ENCODE measurements at places on chromosomes 1 and 21. TPM values are rescaled to one million over a fixed set of nuclear protein-coding genes. Genes with fewer than 3 reads are reported as not detected.

The AMY1C gene
- total RNA-seq: not detected

The LAX1 gene
- total RNA-seq: not detected

The SMIM12 gene
- 45.2 TPM for total RNA-seq

The OR2L8 gene
- total RNA-seq: not detected

The HCRTR1 gene
- total RNA-seq: not detected

The F13B gene
- total RNA-seq: not detected

- DNase-seq: no peak
These were observed 4.5 kb downstream of the SYDE2 start for GRCh38 chr1:85196358-85196757.

DNA sequence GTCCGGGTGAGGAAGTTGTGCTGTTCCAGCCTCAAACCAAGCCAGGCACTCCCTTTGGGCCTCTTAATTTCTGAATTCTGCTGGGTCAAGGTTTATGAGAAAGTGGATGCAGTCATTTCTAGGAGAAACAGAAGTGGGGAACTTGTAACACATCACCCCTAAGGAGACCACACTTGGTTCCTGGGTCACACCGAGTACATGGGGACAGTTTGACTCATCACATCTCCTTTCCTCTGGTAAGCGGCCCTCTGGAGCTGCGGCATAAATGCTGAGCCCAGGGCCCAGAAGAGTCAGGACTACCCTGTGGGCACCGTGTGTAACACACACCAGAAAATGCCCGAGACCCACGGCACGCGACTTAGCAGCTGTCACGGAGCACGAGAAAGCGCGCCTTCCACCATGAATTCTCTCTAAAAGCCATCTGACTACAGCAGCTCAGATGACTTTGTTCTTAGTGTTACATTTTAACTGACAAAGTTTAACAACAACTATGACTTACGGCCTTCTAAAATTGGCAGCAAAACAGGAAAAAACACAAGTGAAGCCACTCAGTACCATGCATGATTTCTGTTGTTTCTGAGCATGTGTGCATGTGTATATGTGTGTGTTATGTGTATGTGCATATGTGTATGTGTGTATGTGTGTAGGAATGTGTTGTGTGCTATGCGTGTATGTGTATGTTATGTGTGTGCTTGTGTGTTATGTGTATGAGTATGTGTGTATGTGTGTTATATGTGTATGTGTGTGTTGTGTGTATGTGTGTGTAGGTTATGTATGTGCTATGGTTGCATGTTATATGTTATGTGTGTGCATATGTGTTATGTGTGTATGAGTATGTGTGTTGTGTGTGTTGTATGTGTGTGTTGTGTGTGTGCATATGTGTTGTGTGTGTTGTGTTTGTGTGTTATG, 50.8 kb downstream of the TOMM20 start:
- DNase-seq: no peak

GRCh38 chr1:237091691-237092090, 49.7 kb downstream of the RYR2 start:
- DNase-seq: no peak

GRCh38 chr1:21762022-21762404, 20.9 kb downstream of the USP48 start:
- no peak for DNase-seq

DNA sequence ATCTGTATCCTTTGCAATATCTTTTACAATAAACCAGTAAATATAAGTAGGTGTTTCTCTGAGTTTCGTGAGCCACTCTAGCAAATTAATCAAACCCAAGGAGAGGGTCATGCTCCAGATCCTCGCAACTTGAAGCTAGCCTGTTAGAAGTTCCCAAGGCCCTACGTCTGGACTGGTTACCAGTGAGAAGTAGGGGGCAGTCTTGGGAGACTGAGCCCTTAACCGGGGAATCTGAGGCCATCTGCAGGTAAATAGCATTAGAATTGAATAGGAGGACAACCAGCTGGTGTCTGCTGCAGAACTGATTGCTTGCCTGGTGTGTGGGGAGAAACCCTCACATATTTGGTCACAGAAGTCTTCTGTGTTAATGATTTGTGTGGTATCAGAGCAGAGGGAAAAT, 190.5 kb downstream of the RYR2 start:
- no peak for DNase-seq

- no peak for DNase-seq
These were observed 36.7 kb downstream of the ZNF695 start for GRCh38 chr1:246971090-246971721.

GRCh38 chr1:166197141-166197540, 30.3 kb upstream of the FAM78B start:
- DNase-seq: no peak

- no peak for DNase-seq
These were observed 84.5 kb upstream of the LRRC7 start for GRCh38 chr1:69483246-69483645.

- no peak for DNase-seq
These were observed at the start of gene KIAA0319L for GRCh38 chr1:35557118-35557610. KIAA0319L (minus strand) TSS chr1:35557403; CDS start chr1:35554491, 2,912 bp downstream.

DNA sequence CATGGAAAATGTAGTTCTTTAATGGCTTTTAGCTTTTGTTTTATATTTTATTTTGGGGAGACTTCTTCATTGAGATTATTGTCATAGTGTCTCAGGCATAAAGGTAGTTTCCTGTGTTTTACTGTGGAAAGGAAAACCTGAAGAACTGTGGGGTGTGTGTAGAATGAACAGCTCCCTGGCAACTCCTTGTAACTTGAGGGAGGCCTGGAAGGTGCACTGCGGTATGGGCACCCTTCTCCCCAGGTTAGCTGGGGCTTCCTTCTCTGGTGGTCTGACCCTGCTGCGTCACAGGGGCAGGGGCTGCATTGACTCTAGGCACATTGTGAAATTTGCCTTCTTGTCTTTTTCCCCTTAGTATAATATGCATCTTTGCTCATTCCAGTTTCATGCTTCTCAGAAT, 1.7 kb downstream of the ATP1B1 start:
- no peak for DNase-seq

- no peak for DNase-seq
These were observed 64.7 kb upstream of the MACF1 start for GRCh38 chr1:39139723-39140360.

DNA sequence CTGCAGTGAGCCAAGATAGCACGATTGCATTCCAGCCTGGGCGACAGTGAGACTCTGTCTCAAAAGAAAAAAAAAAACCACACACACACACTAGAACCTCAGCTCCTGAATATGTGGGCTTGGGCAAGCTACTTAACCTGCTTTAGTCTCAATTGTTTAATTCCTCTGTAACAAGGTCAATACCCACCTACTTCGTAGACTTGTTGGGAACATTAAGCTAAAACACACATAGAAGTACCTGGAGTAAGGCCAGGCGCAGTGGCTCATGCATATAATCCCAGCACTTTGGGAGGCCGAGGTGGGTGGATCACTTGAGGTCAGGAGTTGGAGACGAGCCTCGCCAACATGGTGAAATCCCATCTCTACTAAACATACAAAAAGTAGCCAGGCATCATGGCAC, 77.1 kb downstream of the CLSTN1 start:
- DNase-seq: no peak

DNA sequence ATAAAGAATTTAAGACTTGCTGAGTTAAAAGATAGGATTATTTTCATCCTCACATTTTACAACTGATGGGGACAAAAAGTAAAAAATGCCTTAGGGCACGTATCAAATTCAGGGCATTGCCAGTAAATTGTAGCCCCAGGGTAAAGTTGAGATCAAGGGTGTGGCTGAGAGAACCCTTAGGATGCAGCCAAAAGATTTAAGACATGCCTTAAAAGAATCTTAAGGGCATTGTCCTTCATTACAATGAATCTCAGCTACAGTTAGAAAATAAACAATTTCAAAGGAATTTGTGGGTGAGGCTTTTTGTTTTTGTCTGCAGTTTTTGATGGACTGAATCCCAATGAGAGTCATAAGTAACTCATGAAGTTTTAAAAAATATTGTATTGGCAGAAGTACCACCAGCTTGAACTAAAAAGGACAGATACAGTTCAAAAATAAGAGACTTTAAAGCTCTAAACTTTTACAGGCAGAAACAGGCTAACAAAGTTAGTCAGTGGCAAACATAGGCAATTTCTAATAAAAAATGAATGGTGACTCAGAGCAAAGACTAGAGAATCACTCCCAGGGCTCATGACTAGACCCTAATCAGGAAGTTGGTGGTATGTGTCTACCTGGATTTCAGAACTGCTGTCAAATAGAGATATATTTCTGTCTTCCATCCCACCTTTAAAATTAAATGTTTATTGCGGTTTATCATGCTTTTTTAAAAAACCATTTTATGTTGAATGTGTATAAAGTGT, 165.1 kb upstream of the SNX7 start:
- DNase-seq: no peak

DNA sequence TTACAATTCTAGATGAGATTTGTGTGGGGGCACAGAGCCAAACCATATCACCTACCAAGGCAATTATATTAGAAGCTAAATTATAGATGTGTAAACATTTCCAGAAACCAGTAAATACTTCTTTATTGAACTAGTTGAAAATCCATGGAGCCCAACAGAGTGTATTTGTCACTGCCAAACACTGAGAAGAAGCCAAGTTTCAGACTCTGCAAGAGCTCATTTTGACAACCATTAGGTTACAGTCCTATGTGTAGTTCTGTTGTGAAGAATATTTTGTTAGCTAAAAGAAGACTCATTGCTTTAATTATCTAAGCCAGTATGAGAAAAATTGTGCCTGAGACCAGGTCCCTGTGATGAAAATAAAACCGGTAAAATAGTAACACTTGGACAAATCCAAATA, 358.9 kb upstream of the SGIP1 start:
- DNase-seq: no peak

DNA sequence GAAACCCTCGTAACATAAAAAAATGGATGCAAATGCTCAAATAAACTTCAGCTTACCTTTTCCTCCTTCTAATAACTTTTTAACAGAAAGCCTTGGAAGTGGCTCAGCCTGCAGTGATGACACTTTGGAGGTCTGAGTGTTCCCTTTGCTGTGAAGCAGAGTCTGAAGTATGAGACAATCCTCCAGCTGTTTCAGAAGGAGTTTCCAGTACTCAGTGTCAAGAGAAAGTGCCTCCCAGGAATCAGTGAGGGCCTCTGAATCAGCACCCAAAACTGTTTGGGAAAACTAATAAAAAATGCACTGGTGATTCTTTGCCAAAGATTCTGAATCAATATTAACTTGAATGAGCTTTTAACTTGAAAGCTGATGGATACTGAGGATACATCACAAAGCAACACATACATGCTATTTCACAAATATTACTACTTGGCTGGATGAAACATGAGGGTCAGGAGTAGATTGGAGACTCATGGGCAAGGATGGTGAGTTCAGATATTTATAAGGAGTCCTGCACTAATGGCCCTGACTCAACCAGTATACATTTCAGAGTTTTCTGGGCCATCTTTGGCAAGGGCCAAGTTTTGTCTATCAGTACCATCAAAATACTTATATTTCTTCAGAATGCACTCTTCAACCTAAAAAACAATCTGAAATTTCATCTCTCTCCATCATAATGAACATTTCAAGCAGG, 77.0 kb downstream of the IARS2 start:
- no peak for DNase-seq

DNA sequence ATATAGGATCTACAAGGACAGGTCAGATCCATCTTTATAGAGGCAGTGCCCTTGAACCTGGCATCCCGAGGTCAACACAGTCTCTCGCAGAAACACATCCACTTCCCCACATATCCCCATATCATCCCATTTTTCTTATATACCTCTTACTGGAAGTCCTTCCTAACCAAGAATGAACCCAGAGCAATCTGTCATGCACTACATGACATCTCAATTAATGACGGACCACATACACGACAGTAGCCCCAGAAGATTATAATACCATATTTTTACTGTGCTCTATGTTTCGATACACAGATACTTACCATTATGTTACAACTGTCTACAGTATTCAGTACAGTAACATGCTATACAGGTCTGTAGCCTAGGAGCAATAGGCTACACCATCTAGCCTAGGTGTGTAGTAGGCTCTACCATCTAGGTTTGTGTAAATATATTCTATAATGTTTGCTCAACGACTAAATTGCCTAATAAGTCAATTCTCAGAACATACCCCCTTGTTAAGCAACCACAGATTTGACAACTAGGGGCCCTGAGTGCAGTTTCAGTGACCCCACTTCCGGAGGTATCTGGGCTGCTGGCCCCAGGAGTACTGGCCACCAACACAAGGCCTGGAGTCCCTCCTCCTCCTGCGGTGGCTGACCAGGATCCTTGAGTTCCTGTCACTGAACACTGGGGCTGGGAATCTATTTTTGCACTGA, 28.1 kb downstream of the PTPN14 start:
- DNase-seq: no peak

DNA sequence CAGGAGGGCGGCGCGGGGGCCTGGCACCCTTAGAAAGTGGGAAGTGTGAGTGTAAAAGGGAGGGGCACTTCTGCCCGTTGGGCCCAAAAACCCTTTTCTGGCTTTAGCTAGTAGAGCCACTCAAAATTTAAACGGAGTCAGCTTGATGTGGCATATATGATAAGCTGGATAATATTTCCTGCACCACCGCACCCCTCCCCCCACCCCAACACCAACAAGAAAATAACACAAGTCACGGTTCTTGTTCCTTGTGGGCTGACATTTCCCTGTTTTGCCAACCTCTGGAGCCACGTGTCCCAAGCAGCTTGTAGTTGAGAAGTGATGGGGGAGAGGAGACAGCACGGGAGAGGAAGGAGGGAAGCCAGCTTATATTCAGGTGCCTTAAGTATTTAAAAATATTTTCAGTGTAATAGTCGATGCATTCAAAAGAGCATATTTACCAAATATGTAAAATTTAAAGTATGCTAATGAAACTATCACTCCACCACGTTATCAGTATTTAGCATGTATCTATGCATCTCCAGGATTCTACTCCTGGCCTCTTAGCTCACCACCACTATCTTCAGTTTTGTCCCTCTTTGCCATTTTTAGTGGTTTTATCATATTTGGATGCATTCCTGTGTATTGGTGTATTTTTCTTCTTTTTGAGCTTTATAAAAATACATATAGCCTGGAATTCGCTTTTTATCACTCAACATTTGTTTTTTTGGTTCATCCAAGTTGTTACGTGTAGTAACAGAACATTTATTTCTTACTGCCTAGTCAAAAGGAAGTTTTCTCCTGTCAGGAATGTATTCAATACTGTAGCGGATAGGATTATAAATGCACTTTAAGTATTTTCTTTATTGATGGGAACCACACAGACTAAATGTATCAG, 773 bp upstream of the DDX59 start:
- no peak for DNase-seq

- no peak for DNase-seq
These were observed 32.6 kb upstream of the NEK2 start for GRCh38 chr1:211708006-211708405.

- no peak for DNase-seq
These were observed 6.0 kb downstream of the SMCP start for GRCh38 chr1:152884085-152884484.

GRCh38 chr21:39125752-39126485, 57.3 kb downstream of the PSMG1 start:
- no peak for DNase-seq

DNA sequence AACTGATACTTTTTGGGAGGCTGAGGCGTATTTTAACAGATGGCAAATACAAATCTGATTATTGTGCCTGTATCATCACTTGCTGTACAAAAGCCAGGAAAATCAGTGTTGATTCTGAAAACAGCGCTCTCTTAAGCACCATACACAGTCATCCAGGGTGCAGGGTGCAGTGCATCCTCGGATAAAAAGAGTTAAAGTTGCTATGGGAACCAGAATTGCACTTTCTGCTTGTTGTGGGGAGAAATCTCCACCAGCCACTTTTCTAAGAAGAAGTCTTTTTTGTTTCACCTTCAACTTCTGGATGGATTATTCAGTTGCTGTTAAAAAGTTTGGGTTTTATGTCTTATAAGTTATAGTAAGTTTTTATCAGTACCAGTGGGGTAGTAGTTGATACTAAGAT, 3.8 kb downstream of the LAMC1 start:
- DNase-seq: no peak

All from kidney epithelial cell (primary cell).